Fibroblast of the aortic adventitia (primary cell): ENCODE measurements at places on chromosomes 6 and 20. TPM values are rescaled to one million over a fixed set of nuclear protein-coding genes. Genes with fewer than 3 reads are reported as not detected.

Gene DACT2
- total RNA-seq: 0.27 and 0.98 TPM in 2 replicates

Gene ZNF341
- total RNA-seq: 0.90 and 1.5 TPM in 2 replicates

DNA sequence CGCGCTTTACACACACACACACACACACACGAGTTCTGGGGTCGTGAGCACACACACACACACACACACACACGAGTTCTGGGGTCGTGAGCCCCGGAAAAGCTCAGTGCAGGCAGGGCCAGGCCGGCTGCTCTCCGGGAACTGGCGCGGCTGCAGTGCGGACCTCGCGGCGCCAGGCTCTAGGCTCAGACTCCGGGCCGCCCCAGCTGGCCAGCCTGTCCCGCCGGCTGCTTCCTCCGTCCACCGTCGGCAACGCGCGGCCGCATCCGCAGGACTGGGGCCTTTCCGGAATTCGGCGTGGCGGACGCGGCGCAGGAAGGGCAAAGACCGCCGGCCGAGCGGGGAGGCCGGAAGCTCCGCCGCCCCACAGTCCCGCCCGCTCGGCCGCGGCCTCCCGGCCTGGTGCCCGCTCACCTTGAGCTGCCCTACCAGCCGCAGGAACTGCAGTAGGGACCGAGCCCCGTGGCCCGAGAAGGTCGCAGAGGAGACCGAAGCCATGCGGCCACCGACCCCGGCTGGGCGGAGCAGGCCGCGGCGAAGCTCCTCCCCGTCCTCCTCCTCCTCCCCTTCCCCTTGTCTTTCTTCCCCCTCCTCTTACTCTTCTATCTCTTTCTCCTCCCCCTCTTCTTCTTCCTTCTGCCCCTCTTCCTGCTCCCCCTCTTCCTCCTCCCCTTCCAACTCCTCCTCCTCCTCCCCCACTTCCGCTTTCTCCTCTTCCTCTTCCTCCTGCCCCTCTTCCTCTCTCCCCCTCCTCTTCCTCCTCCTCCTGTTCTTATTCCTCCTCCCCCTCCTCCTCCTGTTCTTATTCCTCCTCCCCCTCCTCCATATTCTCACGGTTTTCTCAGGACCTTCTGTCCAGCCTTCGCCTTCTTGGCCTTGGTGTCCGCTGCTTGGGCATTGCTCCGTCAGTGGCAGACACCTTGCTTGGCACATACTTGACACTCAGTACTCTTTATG lies at the start of gene HDDC2:
Gene HDDC2 (minus strand): TSS at position 533 of the 957 bp plus-strand sequence. CDS start 35 bp downstream, at position 498.
- peak; percentile 61 for DNase-seq

Gene SPATS1
- total RNA-seq: not detected in 2 replicates

Gene RMND1
- 36.4 and 51.3 TPM in 2 replicates for total RNA-seq

- no peak for DNase-seq
Measured at GRCh38 chr20:25270829-25271251, 23.0 kb downstream of the PYGB start.

DNA sequence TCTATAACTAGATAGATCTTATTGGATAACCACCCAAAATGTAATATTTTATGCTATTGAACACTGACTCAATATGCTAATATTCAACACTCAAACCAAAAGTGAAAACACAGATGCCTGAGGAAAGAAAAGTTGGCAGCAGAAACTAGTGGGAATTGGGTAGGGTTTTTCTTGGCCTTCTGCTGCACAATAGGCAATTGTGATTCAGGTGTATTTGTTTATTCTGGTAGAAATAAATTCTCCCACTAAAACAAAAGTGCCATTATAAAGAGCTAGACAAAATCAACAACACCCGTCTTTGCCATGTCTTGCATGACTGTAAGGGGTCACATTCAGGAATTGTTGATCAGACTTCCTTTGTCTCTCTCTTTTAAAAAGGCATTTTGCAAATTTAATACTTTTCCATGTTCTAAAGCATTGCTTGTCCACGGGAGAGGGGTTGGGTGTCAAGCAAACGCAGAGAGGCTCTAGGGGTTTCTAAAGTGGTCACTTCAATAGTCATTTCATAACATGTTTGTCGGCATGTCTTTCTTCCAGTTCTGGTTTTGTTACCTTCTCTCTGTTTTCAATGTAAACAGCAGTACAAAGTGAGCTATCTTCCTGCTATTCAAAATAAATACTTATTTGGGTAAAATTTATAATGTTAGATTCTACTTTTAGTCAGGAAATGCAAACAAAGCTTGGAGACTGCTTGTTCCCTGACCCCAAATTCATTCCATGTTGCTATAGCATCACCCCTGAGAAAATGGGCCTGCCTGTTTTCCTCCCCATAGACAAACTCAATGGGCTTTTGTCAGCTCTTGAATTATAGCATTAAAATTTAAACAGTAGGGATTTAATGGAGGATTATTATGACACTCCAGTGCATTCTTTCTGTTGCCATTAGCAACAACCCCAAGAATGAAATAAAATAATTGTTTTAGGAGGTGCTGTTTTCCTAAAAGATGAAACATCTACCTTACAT lies 217.0 kb upstream of the CCN2 start:
- no peak for DNase-seq

Gene MOXD1
- total RNA-seq: 6.1 and 78.8 TPM in 2 replicates

Gene FAM50B
- total RNA-seq: 6.0 and 7.4 TPM in 2 replicates

Gene RALGAPA2
- total RNA-seq: 6.2 and 10.8 TPM in 2 replicates

Gene TRAPPC3L
- 0.45 TPM in 1 of 2 replicates, not detected in the other for total RNA-seq

GRCh38 chr20:3730803-3731672 lies 1.4 kb upstream of the HSPA12B start:
- no peak for DNase-seq

DNA sequence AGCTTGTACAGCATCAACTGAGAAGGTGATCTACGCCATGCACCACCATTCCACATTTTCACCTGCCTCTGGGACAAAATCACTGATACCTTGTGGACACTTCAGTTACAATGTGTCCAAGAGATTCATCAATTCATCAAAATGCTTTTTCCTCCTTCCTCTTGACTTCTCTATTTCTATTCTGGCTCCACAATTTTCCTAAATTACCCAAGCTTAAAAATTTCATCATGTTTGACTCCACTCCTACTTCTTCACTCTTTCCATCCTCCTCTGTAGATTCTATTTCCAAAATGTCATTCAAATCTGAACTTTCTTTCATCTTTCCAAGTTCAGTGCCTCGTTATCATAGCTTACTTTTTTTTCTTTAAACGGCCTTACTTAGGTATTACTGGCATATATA lies 172.2 kb downstream of the BTBD9 start:
- no peak for DNase-seq

- DNase-seq: no peak
Measured at GRCh38 chr20:39878809-39879208, 810.2 kb downstream of the MAFB start.

DNA sequence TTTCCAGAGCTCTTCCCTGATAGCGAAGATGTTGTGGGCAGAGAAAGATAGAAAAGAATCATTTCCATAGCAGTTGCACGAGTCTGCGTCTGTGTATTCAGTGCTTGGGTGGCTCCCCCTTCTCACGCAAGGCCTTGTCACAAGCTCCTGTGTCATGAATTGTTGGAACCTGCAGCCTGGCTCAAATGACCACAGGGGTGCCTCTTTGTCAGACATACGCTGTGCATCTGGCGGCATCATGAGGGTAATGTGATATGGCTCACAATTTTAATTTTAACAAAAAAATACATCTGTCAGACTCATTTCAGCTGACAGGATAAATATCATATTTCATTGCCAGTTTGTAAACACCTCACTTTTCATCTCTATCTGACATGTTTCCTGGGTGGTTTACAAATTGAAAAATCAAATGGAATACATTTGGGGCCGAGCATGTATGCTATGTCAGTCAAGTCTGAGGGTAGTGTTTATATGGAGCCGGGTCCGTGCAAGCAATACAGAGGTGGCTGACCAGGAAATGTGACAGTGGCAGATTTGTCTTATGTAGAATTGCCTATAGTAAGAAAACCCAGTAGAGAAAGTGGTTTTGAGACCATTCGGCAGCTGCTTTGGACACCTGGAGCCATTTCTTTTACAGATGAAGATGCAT lies 90.9 kb downstream of the CAP2 start:
- no peak for DNase-seq

GRCh38 chr6:156175971-156176421 lies 601.2 kb upstream of the ARID1B start:
- no peak for DNase-seq

DNA sequence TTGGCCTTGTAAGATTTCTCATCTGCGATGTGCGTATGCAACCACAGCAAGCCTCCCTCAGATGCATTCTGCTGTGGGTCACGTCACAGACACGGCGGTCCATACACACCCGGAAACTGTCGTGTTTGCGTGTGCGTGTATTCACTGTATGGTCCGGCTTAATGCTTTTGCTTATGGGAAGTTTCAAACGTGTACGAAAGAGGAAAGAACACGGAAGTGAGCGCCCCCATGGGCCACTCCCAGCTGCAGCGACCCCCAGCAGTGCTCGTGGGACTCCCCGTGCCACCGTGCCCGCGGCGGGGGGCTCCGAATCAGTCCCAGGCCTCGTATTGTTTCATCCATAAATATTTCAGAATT lies 10.2 kb downstream of the DLL1 start:
- no peak for DNase-seq

- DNase-seq: no peak
Measured at GRCh38 chr6:5034328-5034727, 30.5 kb upstream of the RPP40 start.

- no peak for DNase-seq
Measured at GRCh38 chr20:44392776-44393607, 37.5 kb downstream of the HNF4A start.

DNA sequence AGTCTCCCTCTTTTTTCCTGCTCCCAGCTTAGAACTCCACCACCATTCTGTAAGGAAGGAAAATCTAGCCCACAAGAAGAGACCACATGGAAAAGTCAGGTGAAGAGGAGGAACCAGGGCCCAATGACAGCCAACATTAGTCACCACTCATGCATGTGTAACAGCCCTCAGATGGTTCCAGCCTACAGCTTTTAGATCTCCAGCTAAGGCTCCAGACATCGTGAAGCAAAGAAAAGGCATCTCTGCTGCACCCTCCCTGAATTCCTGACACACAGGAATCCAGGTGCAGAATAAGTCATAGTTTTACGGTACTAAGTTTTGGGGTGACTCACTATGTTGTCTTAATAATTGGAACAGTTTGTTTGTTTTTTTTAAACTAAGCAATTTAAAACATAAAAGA lies 25.5 kb downstream of the DCDC2 start:
- DNase-seq: no peak

Gene EPPIN
- total RNA-seq: not detected in 2 replicates

- DNase-seq: no peak
Measured at GRCh38 chr6:43216200-43216599, 13.1 kb downstream of the DNPH1 start.

DNA sequence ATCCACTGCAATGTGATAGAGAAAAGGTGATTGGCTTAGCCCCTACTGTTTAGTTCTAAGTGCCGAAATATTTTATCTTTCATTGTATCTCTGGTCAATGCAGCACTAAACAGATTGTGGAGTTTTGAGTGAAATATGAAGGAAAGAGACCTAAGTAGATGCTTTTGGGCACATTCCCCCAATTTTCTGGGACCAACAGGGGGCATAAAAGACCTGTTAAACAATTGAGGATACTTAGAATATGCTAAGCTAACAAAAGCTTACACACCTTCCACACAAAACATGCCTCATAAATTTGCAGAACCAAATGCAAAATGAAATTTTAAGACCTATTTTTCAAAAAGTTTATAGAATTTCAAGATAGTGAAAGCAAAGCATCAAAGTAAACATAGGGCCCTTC lies 746.9 kb downstream of the TBC1D32 start:
- DNase-seq: no peak

- DNase-seq: peak; percentile 33
Measured at GRCh38 chr6:26420688-26421171, 18.7 kb downstream of the BTN3A1 start.

Gene MAP7
- total RNA-seq: 0.36 and 0.49 TPM in 2 replicates

Gene CSTF1
- total RNA-seq: 36.1 and 49.6 TPM in 2 replicates

GRCh38 chr6:159065759-159066329 lies 21.1 kb upstream of the TAGAP start:
- no peak for DNase-seq
